Esophagus squamous epithelium (tissue), 5 donors: ENCODE measurements at places on chromosomes 4 and X.
A peak's percentile ranks its signal among the peaks of the same experiment; 100 is the strongest.

- H3K27ac ChIP-seq: no peak overlapping the region
- no peaks in the 10 kb centered on the region for H3K27me3 ChIP-seq
- no peak for DNase-seq
- H3K4me1 ChIP-seq: no peaks in the 10 kb centered on the region
- no peaks in the 10 kb centered on the region for H3K36me3 ChIP-seq
- no peak overlapping the region for H3K4me3 ChIP-seq
Measured at GRCh38 chr4:179586460-179586859, 2144.2 kb upstream of the AGA start.

- H3K4me1 ChIP-seq: no peaks in the 10 kb centered on the region
- no peak overlapping the region for H3K27ac ChIP-seq
- H3K36me3 ChIP-seq: no peaks in the 10 kb centered on the region
- DNase-seq: no peak
- no peak overlapping the region for H3K4me3 ChIP-seq
Measured at GRCh38 chr4:56618734-56619133, 62.4 kb downstream of the HOPX start.

DNA sequence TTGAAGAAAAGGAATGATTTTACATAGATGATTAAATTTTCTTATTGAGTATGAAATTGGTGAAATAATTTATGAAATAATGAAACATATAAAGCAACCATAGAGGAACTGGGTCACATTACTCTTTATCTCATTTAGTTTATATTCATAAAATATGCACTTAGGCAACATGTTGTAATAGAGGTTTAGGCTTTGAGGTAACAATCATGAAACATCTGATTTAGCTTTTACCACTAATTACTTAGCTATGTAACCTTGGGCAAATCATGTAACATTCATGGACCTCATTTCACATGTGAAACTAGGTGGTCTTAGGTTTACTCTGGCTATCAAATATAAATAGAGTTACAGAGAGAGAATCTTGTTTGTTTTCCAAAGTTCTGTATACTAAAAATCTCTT lies 54.5 kb upstream of the SMARCA5 start:
- H3K27ac ChIP-seq: no peak overlapping the region
- DNase-seq: no peak
- H3K4me1 ChIP-seq: no peaks in the 10 kb centered on the region
- no peaks in the 10 kb centered on the region for H3K36me3 ChIP-seq
- H3K4me3 ChIP-seq: no peak overlapping the region

DNA sequence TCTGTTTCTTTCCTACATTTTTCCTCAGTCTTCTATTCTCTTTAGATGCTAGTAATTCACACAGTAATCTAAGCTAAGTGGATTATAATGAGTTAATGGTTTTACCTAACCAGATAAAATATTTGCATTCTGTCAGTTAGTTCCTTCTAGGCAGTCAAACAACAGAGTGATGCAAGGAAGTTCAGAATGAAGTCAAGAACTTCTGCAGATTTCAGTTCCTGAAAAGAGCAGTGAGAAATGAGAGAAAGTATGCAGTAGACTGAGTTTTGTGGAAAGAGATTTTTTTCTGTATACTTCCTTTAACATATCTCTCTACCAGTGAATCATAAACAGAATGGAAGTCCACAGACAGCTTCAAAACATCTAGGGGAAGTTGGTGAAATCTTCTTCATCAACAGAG lies 774.0 kb upstream of the POU3F4 start:
- H3K27ac ChIP-seq: no peak overlapping the region
- no peaks in the 10 kb centered on the region for H3K36me3 ChIP-seq
- no peaks in the 10 kb centered on the region for H3K27me3 ChIP-seq
- no peaks in the 10 kb centered on the region for H3K4me1 ChIP-seq
- H3K4me3 ChIP-seq: no peak overlapping the region

GRCh38 chrX:13022926-13023325 lies 21.5 kb downstream of the FAM9C start:
- H3K4me1 ChIP-seq: no peaks in the 10 kb centered on the region
- no peaks in the 10 kb centered on the region for H3K36me3 ChIP-seq
- H3K4me3 ChIP-seq: no peak overlapping the region
- H3K27ac ChIP-seq: no peak overlapping the region

DNA sequence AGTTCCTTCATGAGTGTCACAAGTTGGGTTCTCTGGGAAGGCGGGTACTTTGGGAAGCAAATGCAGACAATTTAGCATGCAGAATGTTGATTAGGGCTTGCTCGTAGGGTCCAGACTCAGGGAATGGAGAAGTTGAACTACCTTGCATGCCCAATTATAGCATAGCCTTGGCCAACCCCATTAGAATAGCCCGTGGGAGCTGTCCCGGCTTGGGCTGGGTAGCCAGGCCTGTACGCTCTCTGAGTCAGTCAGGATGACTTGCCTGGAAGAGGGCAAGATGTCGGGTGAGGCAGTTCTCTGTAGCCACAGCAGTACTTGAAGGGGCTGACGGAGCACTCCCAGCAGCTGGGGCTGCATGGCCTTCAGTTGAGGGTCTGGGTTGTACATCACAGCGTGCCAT lies 19.5 kb downstream of the KIAA0232 start:
- H3K27me3 ChIP-seq: no peaks in the 10 kb centered on the region
- no peak overlapping the region for H3K27ac ChIP-seq
- no peak for DNase-seq
- H3K36me3 ChIP-seq: peaks cover 30% of the 10 kb centered on the region
- no peak overlapping the region for H3K4me3 ChIP-seq
- no peaks in the 10 kb centered on the region for H3K4me1 ChIP-seq

GRCh38 chr4:7778510-7779431 lies 160.9 kb downstream of the AFAP1 start:
- no peak overlapping the region for H3K4me3 ChIP-seq
- peaks cover 8% of the 10 kb centered on the region for H3K36me3 ChIP-seq
- H3K4me1 ChIP-seq: peaks cover 35% of the 10 kb centered on the region
- DNase-seq: no peak

DNA sequence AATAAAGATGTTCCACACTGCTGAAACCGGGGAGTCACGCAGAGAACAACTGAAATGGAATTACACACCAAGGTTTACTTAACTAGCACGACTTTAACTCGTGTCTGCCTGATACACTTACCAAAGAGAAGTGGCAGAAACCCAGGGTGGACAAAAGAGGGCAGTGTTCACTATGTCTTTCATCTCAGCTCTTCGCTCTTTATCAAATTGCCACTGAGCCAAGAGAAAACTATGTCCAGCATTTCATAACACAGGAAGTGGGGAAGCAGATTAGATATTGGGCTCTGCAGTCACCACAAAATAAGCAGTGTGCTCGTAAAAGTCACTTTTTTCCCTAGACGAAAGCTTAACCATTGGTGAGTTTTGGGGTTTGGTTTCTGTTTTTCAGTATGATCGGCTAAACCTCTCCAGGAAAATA lies 155.7 kb downstream of the CHIC2 start:
- H3K4me3 ChIP-seq: no peak overlapping the region
- no peak for DNase-seq
- no peaks in the 10 kb centered on the region for H3K36me3 ChIP-seq
- H3K27me3 ChIP-seq: peaks cover 50% of the 10 kb centered on the region

DNA sequence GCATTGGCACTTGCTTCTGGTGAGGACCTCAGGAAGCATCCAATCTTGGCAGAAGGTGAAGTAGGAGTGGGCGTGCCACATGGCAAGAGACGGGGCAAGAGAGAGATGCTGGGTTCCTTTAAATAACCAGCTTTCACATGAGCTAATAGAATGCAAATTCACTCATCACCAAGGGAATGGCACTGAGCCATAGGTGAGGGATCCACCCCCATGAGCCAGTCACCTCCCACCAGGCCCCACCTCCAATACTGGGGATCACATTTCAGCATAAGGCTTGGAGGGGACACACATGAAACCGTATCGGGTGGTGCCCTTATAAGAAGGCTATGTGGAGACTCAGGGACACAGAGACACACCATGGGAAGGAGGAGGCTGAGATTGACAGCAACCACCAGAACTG lies 140.0 kb upstream of the MSX1 start:
- no peak overlapping the region for H3K27ac ChIP-seq
- no peak for DNase-seq

- no peaks in the 10 kb centered on the region for H3K36me3 ChIP-seq
- no peak for DNase-seq
- H3K4me1 ChIP-seq: no peaks in the 10 kb centered on the region
- H3K27ac ChIP-seq: no peak overlapping the region
- no peak overlapping the region for H3K4me3 ChIP-seq
- H3K27me3 ChIP-seq: no peaks in the 10 kb centered on the region
Measured at GRCh38 chr4:7241597-7242125, 49.3 kb downstream of the SORCS2 start.

- no peaks in the 10 kb centered on the region for H3K27me3 ChIP-seq
- peaks cover 20% of the 10 kb centered on the region for H3K4me1 ChIP-seq
- H3K4me3 ChIP-seq: no peak overlapping the region
- H3K27ac ChIP-seq: no peak overlapping the region
Measured at GRCh38 chr4:8316911-8317351, 47.4 kb downstream of the HTRA3 start.

- H3K4me3 ChIP-seq: no peak overlapping the region
- no peaks in the 10 kb centered on the region for H3K4me1 ChIP-seq
- H3K36me3 ChIP-seq: peaks cover 25% of the 10 kb centered on the region
- H3K27ac ChIP-seq: no peak overlapping the region
- H3K27me3 ChIP-seq: no peaks in the 10 kb centered on the region
Measured at GRCh38 chr4:893995-894705, 38.0 kb downstream of the GAK start.

- H3K27me3 ChIP-seq: no peaks in the 10 kb centered on the region
- H3K27ac ChIP-seq: peak overlapping the region; percentile 83
- DNase-seq: no peak
- no peak overlapping the region for H3K4me3 ChIP-seq
- no peaks in the 10 kb centered on the region for H3K36me3 ChIP-seq
Measured at GRCh38 chrX:41384051-41384705, 50.2 kb downstream of the DDX3X start.

DNA sequence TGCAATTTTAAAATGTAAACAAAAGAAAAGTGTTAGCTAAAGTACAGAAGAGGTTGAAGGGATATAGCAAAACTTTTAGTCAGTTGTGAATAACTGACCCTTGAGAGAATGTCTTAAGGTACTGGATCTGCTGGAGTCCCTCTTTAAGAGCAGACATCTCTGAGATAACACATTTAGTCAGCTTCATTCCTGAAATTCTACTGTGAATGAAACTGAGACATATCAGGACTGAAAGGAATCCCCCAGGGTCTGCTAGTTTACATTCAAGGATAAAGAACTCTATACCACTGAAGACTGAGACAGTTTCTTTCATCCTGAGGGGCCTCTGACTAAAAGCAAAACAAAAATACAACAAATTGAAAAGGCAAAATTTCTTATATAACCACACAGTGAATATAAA lies 54.4 kb downstream of the PGRMC1 start:
- no peaks in the 10 kb centered on the region for H3K4me1 ChIP-seq
- H3K27me3 ChIP-seq: no peaks in the 10 kb centered on the region
- no peak overlapping the region for H3K27ac ChIP-seq
- no peak for DNase-seq
- no peak overlapping the region for H3K4me3 ChIP-seq

GRCh38 chr4:121272526-121272925 lies 108.3 kb downstream of the QRFPR start:
- no peak overlapping the region for H3K27ac ChIP-seq
- H3K27me3 ChIP-seq: no peaks in the 10 kb centered on the region
- H3K36me3 ChIP-seq: no peaks in the 10 kb centered on the region
- DNase-seq: no peak
- H3K4me3 ChIP-seq: no peak overlapping the region

DNA sequence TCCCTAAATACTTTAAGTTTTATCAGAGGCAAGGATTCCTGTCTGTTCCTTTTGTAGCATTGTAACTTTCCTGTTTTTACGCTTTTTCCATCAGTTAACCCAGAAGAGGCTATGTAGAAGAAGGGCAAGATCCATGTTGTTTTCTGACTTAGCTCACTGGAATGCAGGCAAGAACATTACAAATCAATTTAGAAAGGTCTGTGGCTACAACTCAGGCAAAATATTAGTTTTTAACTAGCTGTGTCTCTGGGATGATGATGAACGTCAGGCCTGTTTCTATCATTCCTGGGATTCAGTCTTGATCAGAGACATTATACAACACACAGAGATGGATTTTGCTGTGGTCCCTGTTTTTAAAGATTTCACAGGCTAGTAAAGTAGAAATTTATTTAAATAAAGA lies 813.0 kb upstream of the POU3F4 start:
- no peaks in the 10 kb centered on the region for H3K36me3 ChIP-seq
- H3K27me3 ChIP-seq: no peaks in the 10 kb centered on the region
- no peak for DNase-seq
- H3K4me3 ChIP-seq: no peak overlapping the region
- no peak overlapping the region for H3K27ac ChIP-seq

- H3K4me3 ChIP-seq: peak overlapping the region; percentile 80
- H3K27ac ChIP-seq: peak overlapping the region; percentile 89
- DNase-seq: no peak
- no peaks in the 10 kb centered on the region for H3K27me3 ChIP-seq
- peaks cover 13% of the 10 kb centered on the region for H3K4me1 ChIP-seq
- H3K36me3 ChIP-seq: no peaks in the 10 kb centered on the region
Measured at GRCh38 chr4:151324752-151325110, 674 bp downstream of the SH3D19 start.

DNA sequence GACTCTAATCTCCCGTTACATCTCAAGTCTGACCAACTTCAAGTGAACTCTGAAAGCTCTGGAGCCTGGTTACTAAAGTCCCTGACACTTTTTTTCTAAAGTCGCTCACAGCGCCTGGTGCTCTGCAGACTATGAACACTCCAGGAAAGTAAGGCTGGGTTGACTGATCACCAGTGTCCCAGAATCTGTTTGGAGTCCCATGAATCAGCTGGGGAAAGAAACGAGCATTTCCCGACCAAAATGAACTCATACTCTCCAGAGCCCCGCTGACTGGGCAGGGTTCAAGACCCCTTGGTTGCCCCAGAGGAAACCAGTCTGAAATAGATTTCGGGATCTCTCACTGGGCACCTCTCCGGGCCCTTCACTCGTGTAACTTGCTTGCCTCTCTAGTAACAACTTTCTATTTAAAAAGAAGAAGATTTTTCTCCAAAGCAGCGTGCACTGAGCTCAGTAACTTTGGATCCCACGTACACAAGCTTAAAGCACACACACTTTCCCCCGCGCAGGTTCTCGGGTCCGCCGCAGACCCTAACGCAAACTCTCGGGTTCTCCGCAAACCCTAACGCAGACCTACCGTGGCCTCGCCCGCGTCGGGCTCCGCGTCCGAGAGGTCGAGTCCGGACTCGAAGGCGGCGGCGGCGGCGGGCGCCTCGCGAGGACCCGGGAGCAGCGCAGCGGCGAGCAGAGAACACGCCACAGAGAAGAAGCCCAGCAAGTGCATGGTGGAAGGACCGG lies 964 bp downstream of the VEGFC start:
- H3K4me3 ChIP-seq: peak overlapping the region; percentile 67
- peak overlapping the region; percentile 91 for H3K27ac ChIP-seq
- peaks cover 43% of the 10 kb centered on the region for H3K4me1 ChIP-seq

DNA sequence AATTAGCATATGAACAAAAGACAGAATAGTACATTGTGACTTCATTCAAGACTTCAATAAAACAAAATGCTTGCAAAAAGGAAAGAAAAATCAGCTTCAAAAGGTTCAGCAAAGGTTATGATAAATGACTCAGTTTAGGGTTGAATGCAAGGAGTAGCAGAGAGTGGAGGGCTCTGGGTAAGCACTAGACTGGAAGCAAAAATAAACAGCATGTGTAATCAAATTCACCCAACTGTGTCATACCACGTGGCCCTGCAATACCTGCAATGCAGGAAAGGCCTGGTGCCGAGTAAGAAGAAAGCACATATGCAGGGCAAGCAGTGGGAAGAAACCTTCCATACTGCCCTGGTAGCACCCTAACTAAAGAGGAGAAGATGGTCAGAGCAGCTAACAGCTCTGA lies 88.7 kb downstream of the ATP11C start:
- no peak overlapping the region for H3K4me3 ChIP-seq
- no peaks in the 10 kb centered on the region for H3K36me3 ChIP-seq
- H3K4me1 ChIP-seq: no peaks in the 10 kb centered on the region
- no peak for DNase-seq
- no peaks in the 10 kb centered on the region for H3K27me3 ChIP-seq
